ENCODE measurements at places on chromosomes 3 and 15. TPM values are rescaled to one million over a fixed set of nuclear protein-coding genes. Genes with fewer than 3 reads are reported as not detected.

- no peak for DNase-seq
Observed at GRCh38 chr15:66215811-66216210, 37.7 kb downstream of the MEGF11 start.

GRCh38 chr3:110327870-110328269, 743.7 kb upstream of the NECTIN3 start:
- H3K4me3 ChIP-seq, result no peak overlapping the region
- H3K4me1 ChIP-seq, result no peaks in the 10 kb centered on the region
- no peak for DNase-seq
- no peaks in the 10 kb centered on the region for H3K27me3 ChIP-seq
- no peaks in the 10 kb centered on the region for H3K36me3 ChIP-seq

DNA sequence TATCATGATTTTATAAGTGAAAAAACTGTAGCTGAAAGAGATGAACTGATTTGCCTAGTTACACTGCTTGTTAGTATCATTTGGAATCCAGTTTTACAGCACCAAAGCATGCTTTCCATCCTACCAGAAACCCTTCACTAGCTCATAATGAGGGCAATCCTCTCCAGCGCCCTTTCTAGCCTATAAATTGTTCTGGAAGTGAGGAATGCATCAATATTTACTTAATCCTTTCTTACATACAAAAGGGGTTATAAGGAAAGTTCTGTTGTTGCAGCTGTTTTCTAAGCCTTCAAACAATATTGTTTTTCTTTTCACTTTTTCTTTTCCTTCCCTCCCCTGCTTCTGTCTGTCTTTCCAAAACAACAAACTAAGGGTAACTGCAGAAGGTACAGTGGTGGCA, 11.0 kb upstream of the PCCB start:
- H3K27me3 ChIP-seq, result no peaks in the 10 kb centered on the region
- H3K4me1 ChIP-seq, result no peaks in the 10 kb centered on the region
- no peak for DNase-seq
- H3K36me3 ChIP-seq, result no peaks in the 10 kb centered on the region

GRCh38 chr15:43132830-43133429, 456 bp upstream of the TMEM62 start:
- no peak for DNase-seq
- no peaks in the 10 kb centered on the region for H3K27me3 ChIP-seq
- H3K36me3 ChIP-seq, result peaks cover 9% of the 10 kb centered on the region
- H3K4me3 ChIP-seq, result peak overlapping the region; percentile 83
- H3K27ac ChIP-seq, result peak overlapping the region; percentile 77

DNA sequence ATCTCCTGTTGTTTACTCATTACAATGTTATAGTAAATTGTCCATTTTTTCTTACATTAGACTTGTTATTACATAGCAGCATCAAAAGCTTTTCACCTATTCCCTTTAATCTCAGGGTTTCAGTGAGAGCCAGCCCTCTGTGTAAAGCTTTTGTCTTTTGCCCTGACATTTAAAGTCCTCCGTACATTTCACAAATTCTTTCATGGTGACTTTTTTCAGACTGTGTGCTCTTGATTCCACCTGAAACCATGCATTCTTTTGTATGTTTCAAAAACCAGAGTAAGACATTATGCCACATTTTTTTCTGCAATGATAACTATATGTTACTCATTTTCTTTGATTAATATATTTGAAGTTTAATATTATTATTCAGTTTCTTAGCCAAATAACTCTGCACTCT, 781.4 kb upstream of the ROBO1 start:
- H3K4me3 ChIP-seq, result no peak overlapping the region
- H3K36me3 ChIP-seq, result no peaks in the 10 kb centered on the region
- no peak for DNase-seq
- no peaks in the 10 kb centered on the region for H3K4me1 ChIP-seq
- no peak overlapping the region for H3K27ac ChIP-seq

DNA sequence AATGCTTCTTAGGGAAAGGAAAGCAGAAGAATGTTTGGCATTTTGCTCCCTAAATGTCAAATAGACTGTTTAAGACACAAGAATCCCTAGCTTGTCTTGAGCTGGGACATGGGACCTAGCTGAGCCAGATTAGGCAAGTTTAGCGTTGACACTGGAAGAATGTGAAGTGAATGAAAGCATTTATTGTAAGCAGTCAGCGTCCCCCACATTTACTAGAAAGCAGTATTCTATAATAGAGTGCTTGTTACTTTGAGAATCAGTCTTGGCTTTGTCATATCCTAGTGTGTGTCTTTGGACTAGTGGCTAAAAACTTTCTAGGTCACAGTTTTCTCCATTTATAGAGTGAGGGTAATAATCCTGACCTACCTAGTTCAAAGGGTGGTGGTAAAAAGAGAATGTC, 161.6 kb downstream of the ADAMTSL3 start:
- H3K4me3 ChIP-seq, result no peak overlapping the region
- no peak for DNase-seq
- no peak overlapping the region for H3K27ac ChIP-seq
- H3K36me3 ChIP-seq, result no peaks in the 10 kb centered on the region
- no peaks in the 10 kb centered on the region for H3K27me3 ChIP-seq
- no peaks in the 10 kb centered on the region for H3K4me1 ChIP-seq

The PRICKLE2 gene
- 24.7 TPM for total RNA-seq

The GPR27 gene
- total RNA-seq, result 2.4 TPM

The AADACL2 gene
- not detected for total RNA-seq

All from ascending aorta (tissue), 2 donors.